ENCODE measurements at places on chromosomes 13 and 19.
A peak's percentile ranks its signal among the peaks of the same experiment; 100 is the strongest.

GRCh38 chr19:18122860-18123795, 25.6 kb downstream of the MAST3 start:
- H3K4me1 ChIP-seq: no peaks in the 10 kb centered on the region
- no peak for DNase-seq
- H3K27ac ChIP-seq: no peak overlapping the region
- H3K27me3 ChIP-seq: no peaks in the 10 kb centered on the region
- H3K36me3 ChIP-seq: no peaks in the 10 kb centered on the region

DNA sequence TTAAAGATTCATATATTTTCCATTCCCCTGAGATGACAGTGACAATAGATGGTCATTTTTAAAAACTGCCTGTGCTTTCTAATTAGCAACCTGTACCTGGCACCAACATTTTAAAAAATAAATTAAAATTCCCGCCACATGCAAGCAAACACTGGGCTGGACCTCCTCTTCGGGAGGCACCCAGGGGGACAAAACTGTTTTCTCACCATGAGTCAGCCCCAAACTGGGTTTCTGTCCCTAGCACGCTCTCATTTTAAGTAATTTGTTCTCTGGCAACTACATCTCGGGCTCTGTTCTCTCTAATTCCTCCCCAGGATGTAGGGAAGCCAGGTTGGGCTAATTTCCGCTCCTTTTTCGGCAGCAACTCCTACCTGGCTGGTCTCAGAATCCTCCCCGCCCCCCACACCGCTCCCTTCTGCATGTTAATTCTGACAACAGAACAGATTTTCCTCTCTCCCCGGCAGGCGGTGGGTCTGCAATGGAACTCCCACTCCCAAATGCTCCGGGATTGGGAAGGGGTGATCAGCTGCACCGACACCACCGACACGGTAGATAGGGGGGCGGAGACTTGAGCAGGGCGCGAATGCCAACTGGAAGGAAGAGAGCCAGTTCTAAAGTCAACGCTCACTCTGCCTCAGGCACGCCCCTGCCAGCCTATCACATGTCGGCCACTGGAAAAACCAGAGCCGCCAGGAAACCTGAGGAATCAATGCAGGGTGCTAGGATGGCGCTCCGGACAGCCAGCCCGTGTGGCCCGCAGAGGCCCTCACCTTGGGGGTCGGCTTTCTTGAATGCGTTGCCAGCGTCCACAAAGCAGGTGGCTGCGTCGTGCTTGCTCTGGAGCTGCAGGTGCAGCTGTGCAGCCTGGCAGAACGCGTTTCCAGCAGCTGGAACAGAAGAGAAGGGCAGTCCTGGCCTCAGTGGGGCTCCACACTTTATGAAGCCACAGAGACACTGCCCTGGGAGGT, 14.7 kb downstream of the NAPA start:
- no peaks in the 10 kb centered on the region for H3K36me3 ChIP-seq
- no peak overlapping the region for H3K4me3 ChIP-seq
- DNase-seq: no peak
- H3K4me1 ChIP-seq: peaks cover 8% of the 10 kb centered on the region

GRCh38 chr19:6736169-6736916, 1.0 kb downstream of the GPR108 start:
- peak; percentile 70 for DNase-seq
- peak overlapping the region; percentile 88 for H3K4me3 ChIP-seq
- H3K36me3 ChIP-seq: peaks cover 4% of the 10 kb centered on the region
- H3K27me3 ChIP-seq: no peaks in the 10 kb centered on the region
- H3K27ac ChIP-seq: peak overlapping the region; percentile 96

- H3K4me1 ChIP-seq: no peaks in the 10 kb centered on the region
- DNase-seq: no peak
- no peak overlapping the region for H3K27ac ChIP-seq
- no peak overlapping the region for H3K4me3 ChIP-seq
Measured at GRCh38 chr13:106109391-106109791, 426.1 kb downstream of the EFNB2 start.

- no peak for DNase-seq
- H3K27me3 ChIP-seq: no peaks in the 10 kb centered on the region
- H3K4me3 ChIP-seq: no peak overlapping the region
- H3K4me1 ChIP-seq: no peaks in the 10 kb centered on the region
Measured at GRCh38 chr13:50320271-50320862, 305.1 kb downstream of the KCNRG start.

- no peak overlapping the region for H3K4me3 ChIP-seq
- no peak for DNase-seq
- no peaks in the 10 kb centered on the region for H3K27me3 ChIP-seq
- no peak overlapping the region for H3K27ac ChIP-seq
Measured at GRCh38 chr19:10508707-10509106, 5.6 kb upstream of the KEAP1 start.
